Activated CD8-positive, alpha-beta memory T cell treated with anti-CD3 and anti-CD28 coated beads for 1 hour (primary cell): ENCODE measurements at places on chromosomes 6 and 20.

- DNase-seq, result no peak
These were observed 276.4 kb upstream of the MOCS1 start for GRCh38 chr6:40210628-40211056.

- DNase-seq, result no peak
These were observed 28.7 kb upstream of the TXNDC5 start for GRCh38 chr6:7939184-7939863.

DNA sequence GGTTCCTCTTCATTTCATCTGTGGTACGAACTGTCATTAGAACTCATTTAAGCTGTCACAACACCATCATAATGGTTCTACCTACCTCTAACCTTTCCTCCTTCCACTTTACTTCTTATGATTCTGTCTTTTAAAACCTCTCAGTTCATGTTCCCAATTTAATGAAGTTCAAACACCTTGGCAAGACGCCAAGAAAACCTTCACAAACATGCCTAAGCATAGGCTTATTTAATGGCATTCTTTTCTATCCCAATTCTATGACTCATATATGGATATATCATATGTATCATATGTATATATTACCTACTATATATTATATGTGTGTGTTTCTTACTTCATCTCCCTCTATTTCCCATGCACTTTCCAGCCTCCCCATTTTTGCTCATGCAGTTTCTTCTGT, 283.4 kb upstream of the TBX18 start:
- no peak for DNase-seq

DNA sequence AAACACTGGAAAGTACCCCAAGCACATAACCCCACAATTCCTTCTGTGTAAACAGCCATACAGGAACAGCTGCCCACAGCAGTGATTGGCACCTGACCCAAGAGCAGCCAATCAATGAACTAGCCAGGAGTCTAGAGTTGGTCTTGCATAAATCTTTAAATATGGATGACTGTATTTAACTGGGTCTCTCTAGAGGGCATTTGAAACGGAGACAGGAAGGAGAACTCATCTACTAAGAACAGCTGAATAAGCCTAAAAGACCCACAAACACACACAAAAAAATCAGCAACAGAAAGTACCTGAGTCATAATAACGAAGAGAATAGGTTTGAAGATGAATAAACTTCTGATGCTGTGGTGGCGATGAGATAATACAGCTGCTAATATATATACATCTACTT, 49.0 kb upstream of the ASF1A start:
- no peak for DNase-seq

DNA sequence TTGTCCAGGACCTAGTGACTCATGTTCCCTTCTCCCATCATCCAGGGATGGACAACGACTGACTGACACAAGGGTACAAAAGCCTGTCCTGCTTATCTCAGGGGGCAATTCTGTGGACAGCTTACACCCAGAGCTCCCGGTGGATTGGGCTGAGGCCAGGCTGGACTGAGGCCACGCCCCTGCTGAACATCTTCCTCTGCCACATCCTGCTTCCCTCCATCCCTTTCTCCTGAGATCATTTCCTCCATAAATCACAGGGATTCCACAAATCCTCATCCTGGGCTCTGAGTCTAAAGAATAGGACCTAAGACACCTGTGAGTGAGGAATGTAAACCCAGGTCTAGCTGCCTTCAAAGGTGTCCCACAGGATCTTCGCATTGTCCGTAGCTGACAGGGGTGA, 30.4 kb upstream of the RNF24 start:
- DNase-seq, result no peak

DNA sequence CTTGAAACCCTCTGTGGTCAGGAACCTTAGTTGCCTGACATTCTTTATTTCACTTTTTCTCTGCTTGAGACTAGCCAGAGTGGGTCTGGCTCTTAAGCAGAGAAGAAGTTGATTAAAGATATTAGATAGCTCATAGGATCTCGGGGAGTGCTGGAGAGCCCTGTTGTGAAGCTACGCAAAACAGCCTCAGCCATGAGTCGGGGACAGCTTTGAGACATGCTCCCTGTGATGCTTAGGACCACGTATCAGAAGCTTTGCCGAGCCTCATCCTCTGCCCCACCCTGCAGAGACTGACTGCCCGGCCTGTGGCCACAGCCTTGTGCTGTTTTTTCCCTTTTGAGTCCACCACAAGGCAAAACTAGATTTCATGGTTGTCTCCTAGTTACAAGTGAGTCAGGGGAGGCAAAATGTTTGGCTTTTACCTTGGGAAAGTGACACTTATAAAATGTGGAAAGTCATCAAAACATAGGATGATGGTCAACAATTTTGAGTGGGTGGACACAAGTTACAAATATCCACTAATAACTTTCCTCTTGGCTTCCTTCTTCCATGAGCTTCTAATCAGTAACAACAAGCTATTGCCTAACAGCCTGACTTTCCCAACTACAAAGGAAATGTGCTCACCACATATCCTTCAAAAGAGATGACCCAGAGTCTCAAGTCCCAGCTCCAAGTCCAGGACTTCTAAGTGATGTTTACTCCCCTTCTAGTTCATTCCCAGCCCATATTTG, 108.4 kb downstream of the JAG1 start:
- DNase-seq, result no peak
